Cardiac fibroblast (primary cell): ENCODE measurements at places on chromosomes 5 and 9.

- DNase-seq = no peak
Measured at GRCh38 chr5:143708672-143709071, 103.3 kb upstream of the HMHB1 start.

DNA sequence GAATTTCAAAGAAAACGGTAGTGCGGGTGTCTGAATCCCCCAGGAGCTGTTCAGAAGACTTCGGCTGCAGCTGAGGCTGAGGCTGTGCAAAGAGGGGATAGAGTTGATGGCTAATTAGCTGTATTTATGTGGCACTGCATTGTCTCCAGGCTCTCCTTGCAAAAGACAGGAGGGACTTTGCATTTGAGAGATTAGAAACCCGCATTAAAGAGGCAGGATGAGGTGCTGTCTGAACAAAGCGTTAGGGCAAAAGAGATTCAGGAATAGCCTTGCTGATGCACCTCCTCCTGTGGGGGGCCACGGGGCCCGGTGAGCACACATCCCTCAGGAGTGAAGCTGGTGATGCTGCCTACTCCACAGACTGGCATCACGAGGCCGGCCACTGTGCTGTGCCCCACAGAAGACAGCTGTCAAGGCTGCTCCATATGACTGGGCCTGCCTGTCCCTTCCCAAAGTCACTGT lies 343.6 kb upstream of the DAP start:
- no peak for DNase-seq

DNA sequence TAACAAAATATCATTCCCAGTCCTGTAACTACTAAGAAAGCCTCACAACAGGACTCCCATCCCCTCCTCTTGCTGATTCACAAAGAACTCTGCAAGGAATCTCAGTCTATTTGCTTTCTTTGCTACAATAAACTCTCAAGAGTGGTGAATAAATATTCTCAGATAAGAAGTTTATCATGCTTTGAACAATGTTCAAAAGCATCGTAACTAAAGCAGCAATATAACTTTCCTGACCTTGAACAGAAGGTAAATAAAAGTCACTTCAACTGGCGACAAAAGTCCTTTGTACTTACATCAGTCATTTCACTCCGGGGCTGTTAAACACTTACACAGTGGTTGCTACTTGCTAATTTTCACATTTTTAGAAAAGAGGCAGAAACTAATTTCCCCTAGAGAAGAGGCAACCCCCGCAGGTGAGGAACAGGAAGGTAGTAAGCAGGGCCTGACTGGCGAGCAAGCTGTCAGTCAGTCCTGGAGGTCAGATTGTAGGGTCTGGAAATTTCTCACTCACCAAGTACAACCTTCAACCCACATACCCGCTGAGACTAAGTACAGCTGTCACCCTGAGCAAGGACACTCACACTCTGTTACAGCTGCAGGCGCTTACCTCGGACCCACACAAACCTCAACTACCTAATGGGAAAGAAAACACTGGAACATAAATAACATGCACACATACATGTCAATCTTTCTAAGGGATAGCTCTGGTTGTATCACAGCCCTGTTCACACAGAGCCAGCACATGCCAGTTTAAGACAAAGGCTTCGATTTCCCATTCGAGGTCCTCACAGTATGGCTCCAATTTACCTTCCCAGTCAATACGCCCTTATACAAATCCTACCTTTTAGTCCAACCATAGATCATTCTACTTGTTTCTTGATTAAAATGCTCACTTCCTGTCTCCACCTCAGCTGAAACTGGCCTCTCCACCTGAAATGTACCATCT lies 104.6 kb upstream of the RETREG1 start:
- no peak for DNase-seq

DNA sequence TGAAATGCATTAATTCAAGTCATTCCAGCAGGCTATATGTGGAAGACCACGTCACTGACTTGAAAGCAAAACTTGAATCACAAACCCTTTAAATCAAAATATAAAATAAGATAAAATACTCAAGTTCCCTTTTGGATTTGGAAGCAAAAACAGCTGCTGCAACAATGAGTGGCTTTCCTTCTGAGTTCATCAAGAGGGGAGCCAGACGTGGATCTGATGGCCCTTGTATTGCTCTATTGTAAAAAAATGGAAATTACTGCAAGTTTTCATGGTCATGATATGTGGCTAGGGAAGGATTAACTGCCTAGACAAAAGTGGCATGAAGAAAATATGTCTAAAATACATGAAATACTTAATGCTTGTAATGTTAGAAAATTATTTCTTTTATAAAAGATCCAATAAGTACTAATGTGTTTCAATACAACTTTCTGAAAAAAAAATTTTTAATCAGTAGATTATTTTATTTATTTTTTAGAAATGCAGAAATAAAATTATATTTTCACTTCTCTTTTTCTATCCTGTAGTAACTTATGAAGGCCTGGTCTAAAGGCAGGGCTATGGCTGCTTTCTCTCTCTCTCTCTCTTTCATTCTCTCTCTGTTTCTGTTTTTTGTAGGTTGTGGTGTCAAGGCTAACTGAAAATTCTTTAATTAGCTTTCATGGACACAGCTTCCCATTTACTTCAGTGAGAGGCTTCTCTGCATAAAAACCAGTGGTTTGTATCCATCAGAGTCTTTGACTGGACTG lies 24.0 kb downstream of the LIX1 start:
- no peak for DNase-seq

- DNase-seq = peak; percentile 80
Measured at GRCh38 chr5:72377910-72378638, 57.9 kb downstream of the PTCD2 start.

DNA sequence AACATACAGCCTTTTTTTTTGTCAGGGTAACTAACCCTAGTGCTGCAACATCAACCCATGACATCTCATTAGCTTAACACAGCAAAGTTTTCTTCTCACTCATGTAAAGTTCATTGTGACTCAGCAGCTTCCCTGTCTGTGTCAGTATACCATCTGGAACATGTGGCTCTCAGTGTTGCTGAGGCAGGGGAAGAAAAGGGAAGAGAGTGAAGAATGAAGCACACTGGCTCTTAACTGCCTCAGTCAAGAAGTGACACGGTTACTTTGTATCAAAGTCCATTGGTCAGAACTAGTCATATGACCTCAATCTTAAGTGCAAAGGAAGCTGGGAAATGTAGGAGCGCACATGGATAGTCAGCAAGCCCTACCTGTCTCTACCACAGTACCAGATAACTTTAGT lies 185.0 kb upstream of the ELL2 start:
- DNase-seq = peak; percentile 82

GRCh38 chr9:99073347-99073746 lies 31.6 kb upstream of the TGFBR1 start:
- no peak for DNase-seq

- peak; percentile 80 for DNase-seq
Measured at GRCh38 chr5:9059920-9060691, 485.8 kb downstream of the SEMA5A start.

DNA sequence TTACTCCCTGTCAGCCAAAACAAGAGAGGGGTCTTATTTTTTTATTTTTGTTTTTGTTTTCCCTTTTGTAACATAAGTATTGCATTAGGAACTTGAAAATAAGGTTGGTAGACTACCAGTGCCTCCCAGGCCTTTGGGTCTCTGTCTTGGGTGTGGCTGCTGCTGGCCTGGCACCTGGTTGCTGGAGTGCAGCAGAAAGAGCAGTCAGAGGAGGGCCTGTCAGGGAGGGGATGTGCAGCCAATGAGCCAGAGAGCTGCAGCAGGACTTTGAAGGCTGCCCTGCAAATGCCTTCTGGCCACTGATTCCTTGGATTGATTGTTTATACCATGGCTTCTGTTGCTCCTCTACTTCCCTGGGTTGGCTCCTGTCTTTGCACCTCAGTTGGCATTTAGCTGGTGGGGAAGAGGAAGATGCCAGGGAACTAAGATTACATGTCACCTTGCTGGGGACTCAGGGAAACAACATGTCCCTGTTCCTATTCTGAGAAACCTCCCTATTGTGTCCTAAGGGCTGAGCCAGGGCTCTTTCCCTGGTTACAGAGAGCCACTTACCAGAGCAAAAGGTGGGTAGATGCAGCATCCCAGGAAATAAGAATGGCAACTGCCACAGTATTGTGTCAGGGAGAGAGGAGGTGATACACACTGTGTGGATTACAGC lies 66.6 kb downstream of the ANGPTL2 start:
- no peak for DNase-seq
